ENCODE measurements at places on chromosomes 12 and 14.

GRCh38 chr12:114735011-114735410 is 51.0 kb upstream of the TBX3 start:
- no peak for DNase-seq

GRCh38 chr14:54483846-54484245 is 4.9 kb downstream of the GMFB start:
- no peak for DNase-seq

DNA sequence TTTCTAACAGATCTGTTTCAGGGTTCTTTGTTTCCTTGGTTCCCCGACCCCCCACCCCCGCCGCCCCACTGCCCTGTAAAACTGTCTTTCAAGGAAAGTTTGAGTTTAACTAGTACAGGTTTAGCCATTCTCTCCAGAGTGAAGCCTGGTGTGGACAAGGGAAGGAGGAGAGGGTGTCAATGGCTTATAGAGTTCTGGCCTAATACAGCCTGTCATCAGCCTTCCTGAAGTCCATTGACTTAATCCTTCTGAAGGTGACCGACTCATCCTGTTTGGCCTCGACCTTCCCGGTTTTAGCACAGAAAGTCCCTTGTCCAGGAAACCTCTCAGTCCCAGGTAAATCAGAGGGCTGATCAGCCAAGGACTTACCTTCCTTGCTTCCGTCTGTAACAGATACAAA is 11.0 kb upstream of the P2RX4 start:
- DNase-seq = no peak

DNA sequence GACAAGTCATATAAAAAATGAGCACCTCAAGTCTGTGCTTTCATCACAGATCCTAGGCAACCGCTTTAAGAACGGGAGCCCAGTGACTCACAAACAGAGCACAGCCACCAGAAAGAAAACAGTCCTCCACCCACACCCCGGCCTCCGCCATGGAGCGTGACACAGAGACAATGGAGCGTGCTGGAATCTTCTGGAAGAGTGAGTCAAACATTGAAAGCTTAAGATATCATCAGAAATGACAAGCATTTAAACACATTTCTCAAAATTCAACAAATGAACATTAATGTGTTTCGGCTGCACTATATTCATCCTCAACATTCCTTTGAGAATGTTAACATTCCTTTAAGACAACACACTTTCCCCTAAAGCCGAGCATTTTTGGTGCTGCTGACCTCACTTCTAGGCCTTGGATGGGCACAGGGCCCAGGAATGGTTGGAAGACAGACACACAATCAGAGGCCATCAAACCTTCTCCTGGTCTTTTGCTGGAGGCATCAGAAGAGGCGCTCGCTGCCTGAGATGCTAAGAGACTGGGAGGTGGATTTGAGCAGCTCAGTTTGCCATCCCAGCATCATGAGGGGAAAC is 23.6 kb upstream of the TMEM132D start:
- DNase-seq = no peak

- DNase-seq = peak; percentile 65
These were observed 7.8 kb upstream of the PLXNC1 start for GRCh38 chr12:94140556-94140955.

DNA sequence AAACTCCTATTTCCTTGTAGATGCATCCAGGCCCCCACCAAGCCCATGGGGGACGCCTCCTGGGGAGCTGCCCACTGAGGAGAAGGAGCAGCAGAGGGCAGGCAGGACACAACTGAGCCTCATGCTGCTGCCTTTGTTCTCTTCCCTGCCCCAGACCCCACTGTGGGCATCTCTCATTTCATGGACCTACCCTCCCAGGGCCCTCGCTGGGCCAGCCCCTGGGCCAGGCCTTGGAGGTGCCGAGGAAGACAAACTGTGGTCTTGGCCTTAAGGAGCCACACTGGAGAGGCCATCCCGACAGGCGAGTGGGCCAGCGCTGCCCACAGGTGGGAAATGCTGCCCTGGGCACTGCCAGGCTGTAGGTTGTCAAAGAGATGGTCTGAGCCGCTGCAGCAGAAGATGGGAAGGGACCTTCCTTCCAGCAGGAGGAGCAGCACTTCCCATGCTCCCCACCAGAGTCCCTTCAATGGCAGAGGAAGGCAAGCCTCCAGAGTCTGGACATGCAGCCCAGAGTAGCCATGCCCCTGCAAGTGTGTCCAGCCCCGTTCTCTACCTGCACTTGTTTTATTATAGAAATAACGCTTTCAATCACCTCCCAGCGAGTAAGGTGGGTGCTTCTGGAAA is 147.4 kb downstream of the BCL11B start:
- no peak for DNase-seq

GRCh38 chr14:103710771-103711377 is 4.4 kb downstream of the XRCC3 start:
- DNase-seq = no peak

All from activated T-cell treated with anti-CD3 and anti-CD28 coated beads, Interleukin-2, amount 50 U/mL, for 72 hours (primary cell).